Stimulated activated CD4-positive, alpha-beta T cell treated with anti-CD3 and anti-CD28 coated beads, Interleukin-12 subunit alpha, Interleukin-12 subunit beta, amount 100 ng/mL, for 4 hours (primary cell): ENCODE measurements at places on chromosomes 2 and 18.

- no peak for DNase-seq
These were observed 128.2 kb upstream of the RIOK3 start for GRCh38 chr18:23324861-23325260.

DNA sequence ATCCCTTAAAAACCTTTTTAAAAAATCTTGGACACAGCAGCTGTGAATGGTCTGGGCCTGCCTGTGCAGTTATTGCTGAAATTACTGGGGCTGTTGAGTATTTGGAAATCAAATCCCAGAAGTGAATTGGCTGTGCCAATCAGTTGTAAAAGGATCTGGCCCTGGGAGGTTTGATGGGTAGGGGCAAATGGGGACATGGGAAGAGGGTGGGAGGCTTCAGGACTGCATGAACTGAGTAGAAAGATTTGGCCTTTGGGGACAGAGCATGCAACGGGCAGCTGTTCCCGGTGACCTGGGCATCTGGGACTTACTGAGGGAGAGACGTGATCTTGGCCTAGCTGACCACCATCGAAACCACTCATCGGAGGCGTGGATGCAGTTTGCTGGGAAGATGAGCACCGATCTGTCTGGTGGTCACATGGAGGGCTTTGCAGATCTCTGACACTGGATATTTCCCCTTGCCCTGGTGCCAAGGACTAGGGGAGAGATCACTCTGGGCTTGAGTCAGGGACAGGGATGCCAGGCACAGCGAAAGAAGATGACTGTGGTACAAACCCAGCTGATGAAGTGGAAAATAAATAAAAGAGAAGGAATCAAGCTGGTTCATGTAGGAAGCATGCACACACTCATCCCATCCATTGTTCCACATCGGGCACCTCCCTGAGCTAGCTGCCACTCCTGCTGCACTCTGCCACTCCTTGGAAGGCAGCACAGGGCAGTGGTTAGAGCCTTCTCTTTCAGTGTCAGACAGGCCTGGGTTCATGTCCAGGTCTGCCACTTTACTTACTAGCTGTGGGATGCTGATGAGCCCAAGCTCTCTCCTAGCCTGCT is 58.4 kb downstream of the SEMA4F start:
- DNase-seq: no peak

DNA sequence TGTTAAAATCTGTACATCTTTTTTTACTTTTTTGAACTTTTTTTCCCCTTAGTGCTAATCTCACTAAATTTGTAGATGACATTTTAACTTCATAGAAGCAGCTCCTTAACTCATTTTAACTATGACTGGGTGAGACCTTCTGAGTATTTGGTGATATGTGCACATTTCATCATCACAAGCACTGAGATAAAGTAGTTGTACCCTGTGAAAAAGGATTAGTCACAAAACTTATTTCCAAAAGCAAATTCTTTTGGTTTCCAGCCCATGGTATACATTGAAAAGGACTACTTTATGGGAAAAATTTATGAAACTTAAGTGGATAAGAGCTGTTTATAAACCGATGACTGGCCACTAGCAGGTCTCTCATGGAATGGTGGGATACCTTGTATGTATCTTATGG is 581.5 kb downstream of the PLCL1 start:
- DNase-seq: no peak

DNA sequence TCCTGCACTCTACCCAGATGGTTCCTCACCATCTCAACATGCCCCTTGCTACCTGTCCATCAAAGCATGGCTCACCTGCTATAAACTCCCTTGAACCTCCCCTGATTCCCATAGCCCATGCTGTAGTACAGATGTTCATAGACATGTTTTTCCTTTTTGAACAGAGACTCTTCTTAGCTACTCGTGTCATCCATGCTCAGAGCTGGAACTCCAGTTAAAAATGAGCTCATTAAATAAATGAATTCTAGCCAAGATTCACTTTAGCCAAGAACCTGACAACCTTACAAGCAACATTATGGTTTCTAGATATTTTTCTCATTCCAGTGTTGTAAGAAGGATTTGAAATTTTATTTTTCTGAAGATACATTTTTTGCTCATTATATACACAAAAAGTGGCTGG is 65.0 kb downstream of the SCG2 start:
- no peak for DNase-seq

- no peak for DNase-seq
These were observed 9.4 kb downstream of the SMAD4 start for GRCh38 chr18:51039138-51040112.
